NCI-H524 treated with DMSO at 0.1 percent for 48 hours (cell line): ENCODE measurements at places on chromosomes 1 and 21.
A peak's percentile ranks its signal among the peaks of the same experiment; 100 is the strongest.

DNA sequence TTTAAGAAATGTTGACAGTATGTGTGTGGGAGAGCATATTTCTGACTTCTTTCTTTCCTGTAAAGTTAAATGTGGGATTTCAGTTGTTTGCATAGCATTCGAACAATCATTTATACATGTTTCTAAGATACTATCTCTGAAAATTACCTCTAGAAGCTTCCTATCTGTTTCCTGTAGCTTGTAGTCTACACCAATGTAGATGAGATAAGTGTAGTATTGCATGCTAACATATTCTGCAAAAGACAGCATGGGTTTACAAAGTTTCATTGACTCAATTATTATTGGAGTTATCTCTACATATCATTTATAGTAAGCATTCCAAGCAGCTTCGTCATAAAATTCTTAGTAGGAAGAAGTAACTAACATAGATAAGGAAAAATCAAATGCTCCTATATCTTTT lies 98.9 kb upstream of the DPYD start:
- DNase-seq: no peak

GRCh38 chr21:22892028-22892427 lies 1893.8 kb downstream of the NCAM2 start:
- DNase-seq: no peak

- DNase-seq: no peak
Measured at GRCh38 chr1:160664573-160665051, 17.8 kb upstream of the SLAMF1 start.

DNA sequence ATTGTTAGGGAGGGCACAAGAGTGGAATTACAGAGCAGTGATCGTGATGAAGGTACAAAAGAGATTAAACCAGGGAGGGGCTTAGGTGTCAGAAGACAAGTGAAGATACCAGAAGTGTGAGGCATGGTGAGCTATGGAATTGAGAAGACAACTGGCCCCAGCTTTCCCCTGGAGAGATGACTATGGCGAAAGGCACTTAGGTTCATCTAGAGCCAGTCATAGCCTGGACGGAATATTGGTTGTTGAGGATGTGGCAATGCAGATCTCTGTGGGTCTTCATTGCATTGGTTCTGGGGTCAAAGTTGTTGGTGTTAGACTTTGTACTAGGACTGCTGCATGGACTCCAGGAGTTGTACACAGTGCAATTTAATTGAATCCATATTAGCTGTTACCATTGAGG lies 115.7 kb downstream of the FASLG start:
- DNase-seq: no peak

DNA sequence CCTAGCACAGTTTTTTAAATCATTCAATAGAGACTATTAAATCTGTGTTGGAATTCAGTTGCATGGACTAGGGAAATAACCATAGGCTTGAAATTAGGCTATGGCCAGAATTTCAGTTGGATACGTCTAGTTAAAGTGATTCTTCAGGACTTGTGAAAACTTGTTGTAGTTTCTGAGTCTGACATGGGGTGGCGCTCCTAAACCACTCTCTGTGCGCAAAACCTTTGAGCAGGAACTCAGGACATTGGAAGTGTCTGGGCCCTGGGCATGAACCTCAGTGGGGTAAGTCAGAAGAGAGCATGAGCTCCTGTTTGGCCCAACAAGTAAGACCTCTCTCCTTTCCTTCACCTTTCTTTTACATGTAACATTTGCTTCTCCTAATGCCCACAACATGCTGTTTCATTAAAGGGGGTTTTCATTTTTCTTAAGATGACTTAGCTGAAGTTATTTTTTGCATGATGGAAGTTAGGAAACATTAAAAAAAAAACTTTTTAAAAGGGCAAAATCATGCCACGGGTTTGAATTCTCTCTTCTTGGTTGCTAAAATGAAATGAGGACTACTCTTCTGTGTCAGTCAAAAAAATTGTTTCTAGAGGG lies 17.1 kb upstream of the CCDC190 start:
- DNase-seq: no peak

GRCh38 chr1:25661043-25661815 lies 44.6 kb downstream of the MAN1C1 start:
- DNase-seq: no peak

- no peak for DNase-seq
Measured at GRCh38 chr1:34292472-34292871, 115.8 kb downstream of the C1orf94 start.

GRCh38 chr1:224377676-224378006 lies 21.0 kb downstream of the CNIH4 start:
- DNase-seq: no peak

- DNase-seq: no peak
Measured at GRCh38 chr1:184422490-184423233, 35.8 kb downstream of the C1orf21 start.

DNA sequence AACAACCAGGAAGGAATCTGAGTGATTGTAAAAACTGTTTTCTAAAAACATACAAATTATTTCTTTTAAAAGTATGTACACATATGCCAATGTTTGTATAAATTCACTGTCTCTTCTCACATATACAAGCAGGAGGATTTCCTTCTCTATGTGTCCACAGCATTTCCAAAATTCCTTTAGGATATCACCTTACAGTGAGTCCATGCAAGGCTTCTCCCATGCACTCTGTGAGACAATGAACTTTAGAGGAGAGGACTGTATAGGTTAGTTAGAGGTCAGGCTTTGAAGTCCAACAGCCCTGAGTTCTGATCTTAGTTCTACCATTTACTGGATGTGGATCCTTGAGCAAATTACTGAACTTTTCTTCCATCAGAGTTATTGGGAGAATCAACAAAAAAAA lies 34.1 kb upstream of the USH2A start:
- DNase-seq: no peak

DNA sequence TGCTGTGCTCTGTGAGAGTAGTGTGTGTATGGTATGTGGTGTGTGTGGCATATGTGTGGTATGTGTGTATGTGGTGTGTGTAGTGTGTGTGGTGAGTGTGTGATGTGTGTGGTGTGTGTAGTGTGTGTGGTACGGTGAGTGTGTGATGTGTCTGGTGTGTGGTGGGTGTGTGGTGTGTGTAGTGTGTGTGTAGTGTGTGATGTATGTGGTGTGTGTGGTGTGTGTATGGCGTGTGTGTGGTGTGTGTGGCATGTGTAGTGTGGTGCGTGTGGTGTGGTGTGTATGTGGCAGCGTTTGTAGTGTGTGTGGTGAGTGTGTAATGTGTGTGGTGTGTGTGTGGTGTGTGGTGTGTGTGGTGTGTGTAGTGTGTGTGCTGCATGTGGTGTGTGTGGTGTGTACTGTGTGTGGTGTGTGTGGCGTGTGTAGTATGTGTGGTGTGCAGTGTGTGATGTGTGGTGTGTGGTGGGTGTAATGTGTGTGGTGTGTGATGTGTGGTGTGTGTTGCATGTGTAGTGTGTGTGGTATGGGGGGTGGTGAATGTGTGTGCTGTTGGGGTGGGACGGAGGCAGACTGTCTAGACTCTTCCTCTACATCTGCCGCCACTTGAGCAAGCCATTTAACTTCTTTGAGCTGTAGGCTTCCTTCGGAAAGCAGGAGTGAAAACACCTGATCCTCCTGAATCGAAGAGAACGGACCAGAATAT lies 33.5 kb downstream of the GPA33 start:
- peak; percentile 79 for DNase-seq

- no peak for DNase-seq
Measured at GRCh38 chr1:14415396-14415795, 183.1 kb upstream of the KAZN start.

DNA sequence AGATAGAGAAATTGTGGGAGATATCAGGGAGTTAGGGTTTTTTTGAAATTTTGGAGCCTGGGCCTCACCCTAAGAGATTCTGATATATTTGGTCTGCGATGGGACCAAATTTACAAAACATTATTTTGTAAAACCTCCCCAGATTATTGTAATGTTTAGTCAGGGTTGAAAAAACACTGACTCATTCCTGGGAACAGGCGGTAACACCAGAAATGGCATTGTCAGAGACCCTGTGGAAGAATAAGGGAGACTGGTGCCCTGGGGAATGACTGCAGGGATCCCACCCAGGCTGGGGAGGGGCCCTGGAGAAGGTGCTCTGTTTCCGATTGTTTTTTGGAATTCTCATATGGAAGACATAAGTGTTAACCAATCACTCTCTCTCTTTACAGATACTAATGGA lies 13.1 kb upstream of the STRIP1 start:
- DNase-seq: no peak

- no peak for DNase-seq
Measured at GRCh38 chr1:9590945-9591668, 2.4 kb downstream of the TMEM201 start.

- no peak for DNase-seq
Measured at GRCh38 chr1:24385160-24385940, 28.2 kb downstream of the STPG1 start.

- DNase-seq: no peak
Measured at GRCh38 chr1:229130028-229130668, 140.8 kb upstream of the RAB4A start.

GRCh38 chr1:3483801-3484444 lies 29.5 kb downstream of the ARHGEF16 start:
- DNase-seq: no peak

GRCh38 chr1:4627353-4627752 lies 27.1 kb upstream of the AJAP1 start:
- DNase-seq: no peak

- DNase-seq: no peak
Measured at GRCh38 chr1:26166719-26167281, 2.0 kb downstream of the C1orf232 start.

- no peak for DNase-seq
Measured at GRCh38 chr1:60904099-60904851, 178.1 kb upstream of the NFIA start.

DNA sequence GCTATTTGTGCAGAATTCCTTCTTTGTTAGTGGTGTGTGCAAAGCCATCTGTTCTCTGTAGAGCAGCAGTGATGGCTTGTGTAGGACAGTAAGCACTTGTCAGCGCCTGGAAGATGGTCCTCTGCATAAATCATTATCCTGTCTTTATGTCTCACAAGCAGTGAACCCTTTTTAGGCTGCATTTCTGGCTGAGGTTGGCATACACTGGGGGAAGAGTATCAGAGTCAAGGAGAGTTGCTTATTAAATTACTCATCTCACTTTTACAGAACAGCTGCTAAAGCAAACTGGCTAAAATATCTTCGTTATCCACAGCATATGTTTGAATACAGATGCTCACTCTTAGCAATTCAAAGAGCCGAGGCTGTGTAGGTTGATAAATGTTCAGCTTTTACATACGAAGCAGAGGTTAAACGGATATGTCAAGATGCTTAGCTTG lies 54.6 kb upstream of the NCAM2 start:
- DNase-seq: peak; percentile 97

- DNase-seq: no peak
Measured at GRCh38 chr21:42701706-42702456, 48.5 kb downstream of the PDE9A start.

DNA sequence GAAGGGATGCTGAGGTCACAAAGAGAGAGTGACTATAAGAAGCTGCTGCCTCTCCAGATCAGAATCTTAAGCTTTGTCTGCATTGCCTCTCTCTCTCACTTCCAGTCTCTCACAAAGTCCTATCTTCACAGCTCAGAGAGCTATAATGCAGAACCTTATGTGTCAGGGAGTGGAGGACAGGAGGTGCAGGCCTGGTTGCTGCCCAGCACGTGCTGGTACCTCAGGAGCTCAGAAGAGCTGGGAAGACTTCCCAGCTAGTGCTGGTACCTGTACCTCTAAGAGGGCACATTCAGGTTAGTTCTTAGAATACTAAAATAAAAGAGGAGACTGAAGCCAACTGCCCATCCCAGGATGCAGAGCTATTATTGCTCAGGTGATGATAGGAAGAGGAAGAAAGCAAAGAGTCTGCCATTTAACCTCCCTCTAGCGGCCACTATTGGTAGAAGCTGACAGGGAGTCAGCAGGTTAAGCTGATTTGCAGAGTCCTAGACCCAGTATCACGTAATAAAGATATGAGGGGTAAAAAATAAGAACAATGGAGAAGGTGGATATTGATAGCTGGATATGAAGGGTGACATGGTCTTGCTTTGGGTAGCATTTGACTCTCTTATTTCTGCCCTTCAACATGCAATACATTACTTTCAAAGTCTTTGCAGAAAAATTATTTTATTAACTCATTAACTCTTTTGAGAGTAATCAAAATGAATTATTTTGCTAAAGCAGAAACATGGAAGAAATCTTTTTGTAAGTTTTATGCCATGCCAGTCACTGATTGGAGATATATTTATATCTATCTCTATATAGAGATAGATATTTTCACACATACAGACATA lies 138.1 kb upstream of the HMCN1 start:
- DNase-seq: peak; percentile 11

GRCh38 chr1:110520827-110521226 lies 1.9 kb upstream of the KCNA10 start:
- no peak for DNase-seq

GRCh38 chr21:14737922-14738321 lies 191.8 kb upstream of the SAMSN1 start:
- peak; percentile 8 for DNase-seq

GRCh38 chr1:193318347-193318746 lies 131.9 kb upstream of the B3GALT2 start:
- DNase-seq: no peak

- DNase-seq: no peak
Measured at GRCh38 chr1:54653036-54653435, 11.4 kb downstream of the MROH7 start.

DNA sequence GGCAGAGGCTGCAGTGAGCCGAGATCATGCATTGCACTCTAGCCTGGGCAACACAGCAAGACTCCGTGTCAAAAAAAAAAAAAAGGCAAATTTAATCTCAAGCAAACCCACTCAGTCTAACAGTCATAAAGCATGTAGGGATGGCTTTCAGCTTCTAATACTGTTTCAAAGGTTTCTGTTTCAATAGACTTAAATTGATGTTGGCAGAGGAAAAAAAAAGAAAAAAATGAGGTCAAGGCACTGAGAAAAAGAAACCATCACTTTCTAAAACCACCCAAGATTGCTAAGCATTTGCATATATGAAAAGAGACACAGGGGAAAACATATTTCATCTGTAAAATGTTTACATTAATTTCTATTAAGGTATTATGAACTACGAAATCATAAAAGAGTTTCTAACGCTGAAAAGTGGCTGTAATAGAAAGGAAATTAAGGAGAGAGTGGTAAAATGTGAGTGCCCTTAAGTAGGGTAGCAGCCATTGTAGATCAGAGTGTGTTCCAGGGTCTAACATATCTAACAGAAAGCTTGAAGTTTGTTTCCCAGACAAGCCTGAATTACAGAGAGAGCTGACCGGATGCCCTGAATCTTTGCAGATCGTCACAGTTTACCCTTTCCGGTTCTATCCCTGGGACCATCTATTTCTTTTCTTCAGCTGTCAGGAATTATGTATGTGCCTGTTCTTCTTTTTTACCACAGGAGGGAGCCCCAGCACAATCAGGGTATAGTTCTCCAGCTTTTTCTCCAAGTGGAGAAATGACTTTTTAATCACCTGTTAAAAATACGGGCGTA lies 70.0 kb downstream of the PLD5 start:
- DNase-seq: no peak
